ENCODE measurements at places on chromosomes 7 and 10.

- DNase-seq: no peak
These were observed 30.5 kb downstream of the ACTA2 start for GRCh38 chr10:88922041-88922440.

DNA sequence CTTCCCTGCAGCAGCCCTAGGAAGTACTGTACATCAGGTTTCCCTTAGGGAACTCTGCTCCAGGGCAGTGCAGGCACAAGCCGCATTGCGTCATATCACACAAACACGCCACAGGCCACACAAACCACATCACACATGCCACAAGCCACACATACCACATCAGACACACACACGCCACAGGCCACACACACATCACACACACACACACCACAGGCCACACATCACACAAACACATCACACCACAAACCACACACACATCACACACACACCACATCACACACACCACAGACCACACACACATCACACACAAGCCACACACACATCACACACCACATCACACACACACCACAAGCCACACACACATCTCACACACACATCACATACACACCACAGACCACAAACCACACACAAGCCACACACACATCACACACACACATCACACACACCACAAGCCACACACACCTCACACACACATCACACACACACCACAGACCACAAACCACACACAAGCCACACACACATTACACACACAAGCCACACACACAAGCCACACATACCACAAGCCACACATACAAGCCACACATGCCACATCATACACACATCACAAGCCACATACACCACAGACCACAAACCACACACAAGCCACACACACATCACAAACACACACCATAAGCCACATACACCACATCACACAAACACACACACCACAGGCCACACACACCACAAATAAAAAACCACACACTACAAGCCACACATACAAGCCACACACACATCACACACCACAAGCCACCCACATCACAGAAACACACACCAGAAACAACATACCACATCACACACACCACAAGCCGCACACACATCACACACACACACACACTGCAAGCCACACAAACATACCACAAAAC, 53.4 kb downstream of the TMEM209 start:
- DNase-seq: no peak

DNA sequence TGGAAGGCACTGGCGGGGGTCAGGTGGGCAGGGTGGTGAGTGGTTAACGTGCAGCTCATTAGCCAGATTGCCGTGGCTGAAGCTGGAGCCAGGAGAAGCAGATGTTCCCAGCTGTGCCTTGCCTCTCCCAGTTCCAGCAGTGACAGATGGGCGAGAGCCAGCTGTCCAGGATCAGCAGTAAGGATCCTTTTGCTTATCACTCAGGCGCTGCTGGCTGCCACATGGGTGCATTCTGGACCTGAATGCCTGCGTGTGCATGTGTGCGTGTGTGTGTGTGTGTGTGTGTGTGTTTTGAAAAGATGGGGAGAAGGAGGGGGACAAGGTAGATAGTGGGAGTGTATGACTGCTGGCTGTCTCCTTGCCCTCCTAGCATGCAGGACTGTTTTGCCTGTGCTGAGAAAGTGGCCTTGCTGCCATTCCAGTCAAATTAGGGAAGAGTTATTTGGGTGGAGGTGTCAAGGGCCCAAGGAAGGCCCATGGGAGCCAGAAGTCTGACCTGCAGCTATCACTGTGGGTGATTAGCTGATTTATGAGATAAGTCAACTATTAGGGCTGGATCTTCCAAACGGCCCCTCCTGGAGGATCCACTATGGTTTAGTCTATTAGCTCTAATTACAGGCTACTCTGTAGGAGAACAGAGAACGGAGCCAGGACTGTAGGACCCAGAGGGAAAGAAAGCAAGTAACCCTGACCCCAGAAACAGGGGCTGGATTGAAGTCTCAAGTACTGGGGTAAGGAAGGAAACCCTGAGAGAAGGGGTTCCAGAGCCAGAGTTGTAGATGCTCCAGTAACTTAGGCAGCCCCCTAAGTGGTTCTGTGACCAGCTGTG, 3.3 kb downstream of the EPHA1 start:
- no peak for DNase-seq

- DNase-seq: no peak
These were observed 1.5 kb downstream of the GARIN1A start for GRCh38 chr7:128673571-128673970.

- DNase-seq: no peak
These were observed 32.4 kb downstream of the ANXA11 start for GRCh38 chr10:80172896-80173295.

DNA sequence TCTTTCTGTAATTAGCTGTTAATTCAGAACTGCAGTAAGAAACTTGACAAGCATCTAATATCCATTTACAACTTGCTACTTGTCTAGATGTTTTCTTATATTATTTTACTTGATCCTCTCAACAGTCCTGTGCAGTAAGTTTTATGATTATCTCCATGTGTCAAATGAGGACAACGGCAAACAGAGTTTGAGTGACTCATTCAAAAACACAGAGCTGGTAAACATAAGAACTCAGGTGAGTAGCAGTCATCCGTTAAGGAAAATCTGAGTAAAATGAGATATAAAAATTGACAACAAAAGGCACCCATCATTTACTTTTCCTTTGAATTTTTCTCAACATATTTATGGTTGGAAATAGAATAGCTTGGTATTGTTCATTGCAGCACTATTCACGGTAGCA, 19.0 kb upstream of the TARP start:
- no peak for DNase-seq

- DNase-seq: no peak
These were observed 11.3 kb downstream of the FAM221A start for GRCh38 chr7:23691320-23691719.

DNA sequence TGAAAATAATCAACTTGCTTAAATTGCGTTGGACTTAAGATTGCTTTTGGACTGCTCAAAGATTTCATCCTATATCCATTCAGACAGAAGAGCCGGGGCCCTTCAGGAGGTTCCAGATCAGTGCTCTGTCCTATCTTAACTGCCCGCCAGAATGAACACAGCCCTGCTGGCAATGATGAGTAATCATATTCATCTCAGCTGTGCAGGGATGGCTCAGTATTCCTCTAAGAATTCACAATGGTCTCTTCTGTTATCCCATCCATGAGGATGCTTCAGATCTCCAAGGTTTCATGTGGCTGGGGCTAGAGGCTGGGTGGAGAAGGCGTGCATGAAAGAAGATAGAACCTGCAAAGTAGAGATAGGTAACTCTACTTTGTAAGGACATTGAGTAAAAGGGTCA, 80.0 kb upstream of the NPVF start:
- no peak for DNase-seq

GRCh38 chr7:92834507-92835260, 1.7 kb downstream of the CDK6 start:
- DNase-seq: no peak

GRCh38 chr7:98352621-98353020, 48.3 kb downstream of the BAIAP2L1 start:
- DNase-seq: no peak

- DNase-seq: no peak
These were observed 12.6 kb downstream of the NACAD start for GRCh38 chr7:45075871-45076796.

DNA sequence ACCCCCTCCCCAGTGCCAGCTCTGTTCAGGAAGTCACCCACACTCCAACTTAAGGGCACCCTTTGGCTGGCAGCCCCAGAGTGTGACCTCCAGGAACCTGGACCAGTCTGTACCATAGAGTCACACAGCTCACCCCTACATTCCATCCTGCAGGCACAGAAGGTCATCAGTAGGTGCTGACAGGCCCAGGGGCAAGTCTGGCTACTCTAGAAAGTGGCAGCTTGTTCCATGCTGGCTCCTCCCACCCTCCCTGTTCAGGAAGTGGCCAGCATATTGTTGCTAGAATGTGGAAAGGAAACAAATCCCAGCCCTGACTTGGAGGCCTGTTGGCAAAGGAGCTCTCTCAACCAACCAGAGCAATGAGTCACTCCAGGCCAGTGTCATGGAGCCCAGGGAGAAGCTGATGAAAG, 3.2 kb upstream of the NCOA4 start:
- no peak for DNase-seq

DNA sequence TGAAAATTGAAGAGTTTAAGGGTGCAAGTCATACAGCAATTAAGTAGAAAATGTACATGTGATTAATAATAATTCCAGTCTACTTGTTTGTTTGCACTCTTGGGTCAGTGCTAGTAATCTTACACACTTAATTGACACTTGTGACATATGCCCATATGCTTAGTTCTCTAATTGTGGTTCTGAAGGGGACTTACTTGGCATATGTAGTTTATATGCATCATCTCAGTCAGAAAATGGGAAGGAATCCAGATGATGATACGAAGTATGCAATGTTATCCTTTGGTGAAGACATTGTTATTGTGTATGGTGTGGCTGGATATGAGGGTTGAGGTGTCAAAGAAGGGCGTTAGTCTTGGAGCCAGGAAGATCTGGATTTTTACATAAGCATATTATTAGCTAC, 193.5 kb upstream of the HDAC9 start:
- no peak for DNase-seq
